ENCODE measurements at places on chromosomes 1 and 21. TPM values are rescaled to one million over a fixed set of nuclear protein-coding genes. Genes with fewer than 3 reads are reported as not detected.
A peak's percentile ranks its signal among the peaks of the same experiment; 100 is the strongest.

Gene TMEM82
- not detected for total RNA-seq

Gene MRAP
- 0.59 TPM for total RNA-seq

Gene SGIP1
- total RNA-seq, result 17.4 TPM

Gene SPAG17
- 3.3 TPM for total RNA-seq

Gene ITGB2
- 15.2 TPM for total RNA-seq

Gene RBBP5
- 19.5 TPM for total RNA-seq

Gene AJAP1
- 0.29 TPM for total RNA-seq

Gene MFAP2
- total RNA-seq, result 72.2 TPM

Gene UQCRHL
- total RNA-seq, result 1.1 TPM

Gene AADACL4
- total RNA-seq, result not detected

Gene SLC30A1
- total RNA-seq, result 49.9 TPM

DNA sequence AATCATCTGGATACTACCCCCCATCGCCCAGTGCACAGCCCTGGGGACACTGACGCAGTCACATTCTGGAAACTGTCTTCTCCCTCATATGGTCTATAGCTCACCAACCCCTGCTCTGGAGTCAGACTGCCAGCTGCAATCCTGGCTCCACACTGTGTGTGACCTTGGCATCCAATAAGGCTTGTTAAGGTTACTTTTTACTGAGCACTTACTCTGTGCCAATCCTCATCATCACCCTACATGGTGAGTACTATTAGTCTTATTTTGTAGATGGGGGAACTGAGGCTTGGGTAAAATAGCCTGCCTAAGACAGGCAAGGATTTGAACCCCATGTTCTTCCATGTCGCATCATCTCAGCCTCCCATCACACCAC is 34.9 kb downstream of the AHDC1 start:
- DNase-seq, result peak; percentile 91
- peaks cover 31% of the 10 kb centered on the region for H3K4me1 ChIP-seq
- H3K27me3 ChIP-seq, result no peaks in the 10 kb centered on the region
- H3K27ac ChIP-seq, result no peak overlapping the region

DNA sequence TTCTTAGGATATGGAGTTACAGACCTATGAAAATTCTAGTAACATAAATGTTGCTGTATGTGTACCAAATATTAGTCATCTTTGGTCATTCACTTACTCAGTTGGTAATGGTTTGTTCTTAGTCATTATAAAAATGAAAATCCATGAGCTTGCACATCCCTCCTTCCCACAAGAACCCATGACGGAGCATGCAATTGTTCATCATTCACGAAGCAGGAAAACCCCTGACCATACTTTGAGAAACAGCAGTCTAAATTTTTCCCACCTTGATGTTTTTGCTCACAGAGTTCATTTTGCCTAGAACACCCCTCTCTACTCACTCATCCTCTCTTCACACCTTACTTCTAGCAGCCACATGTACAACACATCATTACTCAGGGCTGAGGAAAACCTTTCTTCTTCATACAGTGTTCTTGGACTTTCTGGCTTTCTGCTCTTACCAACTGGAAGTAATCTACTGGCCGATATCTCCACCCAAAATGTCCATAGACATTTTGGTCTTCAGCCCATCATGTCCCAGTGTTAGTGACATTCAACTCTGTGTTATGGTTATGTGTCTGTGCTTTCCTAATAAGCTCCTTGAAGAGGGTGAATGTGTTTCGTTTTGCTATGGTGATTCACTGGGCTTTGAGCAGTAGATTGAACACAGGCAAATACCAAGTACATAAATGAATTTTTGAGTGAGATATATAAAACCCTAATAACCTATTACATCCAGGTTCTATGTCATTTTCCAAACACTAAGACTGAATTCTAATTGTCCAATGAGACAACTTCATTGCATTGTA is 189.9 kb downstream of the ZC3H11B start:
- peak overlapping the region; percentile 41 for H3K4me3 ChIP-seq
- H3K36me3 ChIP-seq, result no peaks in the 10 kb centered on the region
- peaks cover 5% of the 10 kb centered on the region for H3K4me1 ChIP-seq
- DNase-seq, result peak; percentile 74

- no peaks in the 10 kb centered on the region for H3K4me1 ChIP-seq
- no peaks in the 10 kb centered on the region for H3K36me3 ChIP-seq
- no peak for DNase-seq
- H3K27me3 ChIP-seq, result no peaks in the 10 kb centered on the region
These were observed 40.1 kb downstream of the SERTAD4 start for GRCh38 chr1:210272666-210273065.

GRCh38 chr1:202807451-202807925 is 733 bp downstream of the KDM5B start:
- peak overlapping the region; percentile 71 for H3K27ac ChIP-seq
- DNase-seq, result peak; percentile 95
- peaks cover 38% of the 10 kb centered on the region for H3K4me1 ChIP-seq
- no peaks in the 10 kb centered on the region for H3K36me3 ChIP-seq

DNA sequence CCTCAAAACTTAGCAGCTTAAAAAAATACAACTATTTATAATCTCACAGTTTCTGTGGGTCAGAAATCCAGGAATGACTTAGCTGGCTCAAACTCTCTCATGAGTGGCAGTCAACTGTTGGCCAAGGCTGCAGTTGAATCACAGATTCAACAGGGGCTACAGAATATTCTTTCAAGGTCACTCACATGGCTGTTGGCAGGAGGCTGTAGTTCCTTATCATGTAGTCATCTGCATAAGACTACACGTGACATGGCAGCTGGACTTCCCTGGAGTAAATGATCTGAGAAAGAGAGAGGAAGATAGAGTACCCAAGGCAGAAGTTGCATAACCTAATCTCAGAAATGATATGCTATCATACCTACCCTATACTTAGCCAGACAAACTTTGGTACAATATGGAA is 75.2 kb upstream of the TSPAN2 start:
- no peak for DNase-seq
- peaks cover 33% of the 10 kb centered on the region for H3K4me1 ChIP-seq
- no peaks in the 10 kb centered on the region for H3K36me3 ChIP-seq

- H3K4me3 ChIP-seq, result no peak overlapping the region
- no peaks in the 10 kb centered on the region for H3K36me3 ChIP-seq
- H3K4me1 ChIP-seq, result no peaks in the 10 kb centered on the region
- H3K27ac ChIP-seq, result no peak overlapping the region
- H3K27me3 ChIP-seq, result no peaks in the 10 kb centered on the region
- DNase-seq, result no peak
These were observed 702.9 kb downstream of the BRINP3 start for GRCh38 chr1:189774721-189775287.

GRCh38 chr1:89965193-89965768 is 29.6 kb upstream of the ZNF326 start:
- DNase-seq, result no peak
- no peak overlapping the region for H3K27ac ChIP-seq
- H3K27me3 ChIP-seq, result no peaks in the 10 kb centered on the region
- H3K4me1 ChIP-seq, result peaks cover 9% of the 10 kb centered on the region
- no peaks in the 10 kb centered on the region for H3K36me3 ChIP-seq
- H3K4me3 ChIP-seq, result no peak overlapping the region

DNA sequence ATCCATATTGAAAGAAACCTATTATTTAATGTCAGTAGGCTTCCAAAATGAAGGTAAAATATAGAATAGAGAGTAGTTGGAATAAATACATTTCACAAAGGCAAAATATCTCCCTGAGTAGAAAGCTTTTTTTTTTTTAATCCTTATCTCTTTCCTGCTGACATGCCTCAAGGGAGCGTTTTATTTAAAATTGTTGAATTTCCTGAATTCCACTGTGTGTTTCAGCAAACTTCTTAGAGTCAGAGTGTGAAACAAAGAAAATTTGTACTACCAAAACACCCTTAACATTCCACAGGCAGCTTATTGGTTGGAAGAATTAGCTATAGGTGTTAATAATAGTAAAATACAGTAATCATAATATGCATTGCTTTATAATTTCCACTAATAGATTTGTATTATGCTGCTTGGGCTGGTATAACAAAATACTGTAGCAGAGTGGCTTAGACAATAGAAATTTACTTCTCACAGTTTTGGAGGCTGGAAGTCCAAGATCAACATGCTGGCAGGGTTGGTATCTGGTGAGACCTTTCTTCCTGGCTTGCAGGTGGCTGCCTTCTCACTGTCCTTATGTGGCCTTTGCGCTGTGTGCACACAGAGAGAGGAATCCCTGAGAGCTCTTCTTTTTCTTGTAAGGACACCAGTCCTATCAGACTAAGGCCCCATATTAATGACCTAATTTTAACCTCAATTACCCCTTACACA is 468.4 kb upstream of the C1orf87 start:
- H3K27me3 ChIP-seq, result no peaks in the 10 kb centered on the region
- no peaks in the 10 kb centered on the region for H3K4me1 ChIP-seq
- H3K4me3 ChIP-seq, result no peak overlapping the region

DNA sequence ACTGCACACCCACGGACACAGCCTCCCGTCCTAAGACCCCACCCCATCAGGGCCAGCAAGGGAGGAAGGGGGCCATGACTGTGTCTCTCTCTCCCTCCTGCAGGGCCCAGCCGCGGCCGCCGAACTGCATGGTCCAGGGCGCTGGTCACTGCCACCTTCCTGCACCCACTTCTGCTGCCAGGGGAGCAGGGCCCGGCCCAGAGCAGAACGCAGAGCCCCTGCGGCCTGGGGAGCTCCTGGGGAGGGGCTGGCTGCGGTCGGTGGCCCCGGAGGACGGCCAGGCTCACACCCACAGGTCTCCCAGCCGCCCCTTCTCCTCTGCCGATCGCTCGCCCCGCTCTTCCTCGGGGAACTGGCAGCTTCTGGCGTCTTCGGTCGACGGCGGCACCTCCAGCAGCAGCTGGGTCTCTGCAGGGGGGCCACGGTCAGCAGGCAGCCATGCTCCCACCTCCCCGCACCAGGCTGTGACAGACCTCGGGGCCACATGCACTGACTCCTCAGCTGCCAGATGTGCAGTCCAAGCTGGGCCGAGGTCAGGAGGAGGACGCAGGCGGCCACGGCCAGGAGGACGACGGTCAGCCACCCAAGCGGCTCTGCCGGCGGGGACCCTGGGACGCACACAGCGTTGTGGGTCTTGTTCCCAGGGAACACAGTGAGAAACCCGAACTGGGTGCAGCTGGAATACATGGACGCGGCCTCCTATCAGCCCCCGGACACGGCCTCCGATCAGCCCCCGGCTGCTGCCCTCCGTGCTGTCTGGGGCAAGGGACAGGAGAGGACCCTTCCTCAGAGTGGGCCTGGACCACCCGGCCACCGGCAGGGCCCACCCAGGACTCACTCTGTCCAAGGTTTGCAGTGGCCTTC is 2.6 kb downstream of the TNFRSF18 start:
- DNase-seq, result peak; percentile 91
- no peak overlapping the region for H3K4me3 ChIP-seq
- H3K4me1 ChIP-seq, result peaks cover 8% of the 10 kb centered on the region
- no peak overlapping the region for H3K27ac ChIP-seq
- H3K27me3 ChIP-seq, result peaks cover 11% of the 10 kb centered on the region

- no peak overlapping the region for H3K27ac ChIP-seq
- no peak for DNase-seq
- H3K4me3 ChIP-seq, result no peak overlapping the region
- peaks cover 24% of the 10 kb centered on the region for H3K4me1 ChIP-seq
- H3K36me3 ChIP-seq, result peaks cover 7% of the 10 kb centered on the region
- H3K27me3 ChIP-seq, result peaks cover 13% of the 10 kb centered on the region
These were observed 1.8 kb upstream of the SLC50A1 start for GRCh38 chr1:155133799-155134281.

DNA sequence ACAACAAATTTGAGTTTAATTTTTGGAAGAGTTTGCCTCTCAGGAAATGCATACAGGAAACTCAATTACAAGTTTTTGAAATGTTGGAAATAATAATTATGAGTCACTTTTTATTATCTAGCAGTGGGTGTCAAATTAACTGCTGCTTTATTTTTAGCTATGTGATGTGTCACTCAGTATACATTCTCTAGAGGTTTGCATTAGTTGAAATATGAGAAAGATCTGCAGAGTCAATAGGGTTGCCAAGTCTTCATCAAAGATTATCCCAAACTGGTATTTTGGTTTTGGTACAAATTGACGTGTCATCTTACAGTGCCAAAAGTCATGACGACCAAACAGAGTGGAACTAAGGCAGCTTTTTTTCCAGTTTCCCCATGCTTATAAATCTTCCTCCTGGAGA is 54.3 kb upstream of the DIPK1A start:
- H3K27ac ChIP-seq, result peak overlapping the region; percentile 26
- H3K4me3 ChIP-seq, result peak overlapping the region; percentile 12
- DNase-seq, result no peak
- H3K27me3 ChIP-seq, result peaks cover 24% of the 10 kb centered on the region

DNA sequence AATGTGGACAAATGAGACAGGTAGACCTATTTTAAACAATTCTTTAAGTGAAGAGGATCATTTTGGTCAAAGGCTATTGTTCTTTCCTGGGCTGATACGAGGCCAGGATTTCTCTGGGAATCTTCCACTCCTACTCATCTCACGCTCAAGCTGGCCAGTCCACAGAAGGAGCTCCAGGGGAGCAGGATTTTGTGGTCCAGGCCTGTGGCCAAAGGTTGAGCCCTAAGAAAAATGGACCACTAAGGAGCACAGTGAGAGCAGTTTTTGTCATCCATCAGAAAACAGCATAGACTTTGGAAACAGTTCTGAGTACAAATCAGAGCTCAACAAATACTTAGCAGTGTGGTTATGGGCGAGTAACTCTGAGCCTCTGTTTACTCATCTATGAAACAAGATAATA is 260.2 kb upstream of the RUNX1 start:
- H3K27ac ChIP-seq, result no peak overlapping the region
- no peaks in the 10 kb centered on the region for H3K4me1 ChIP-seq
- H3K36me3 ChIP-seq, result no peaks in the 10 kb centered on the region
- DNase-seq, result no peak
- no peak overlapping the region for H3K4me3 ChIP-seq

DNA sequence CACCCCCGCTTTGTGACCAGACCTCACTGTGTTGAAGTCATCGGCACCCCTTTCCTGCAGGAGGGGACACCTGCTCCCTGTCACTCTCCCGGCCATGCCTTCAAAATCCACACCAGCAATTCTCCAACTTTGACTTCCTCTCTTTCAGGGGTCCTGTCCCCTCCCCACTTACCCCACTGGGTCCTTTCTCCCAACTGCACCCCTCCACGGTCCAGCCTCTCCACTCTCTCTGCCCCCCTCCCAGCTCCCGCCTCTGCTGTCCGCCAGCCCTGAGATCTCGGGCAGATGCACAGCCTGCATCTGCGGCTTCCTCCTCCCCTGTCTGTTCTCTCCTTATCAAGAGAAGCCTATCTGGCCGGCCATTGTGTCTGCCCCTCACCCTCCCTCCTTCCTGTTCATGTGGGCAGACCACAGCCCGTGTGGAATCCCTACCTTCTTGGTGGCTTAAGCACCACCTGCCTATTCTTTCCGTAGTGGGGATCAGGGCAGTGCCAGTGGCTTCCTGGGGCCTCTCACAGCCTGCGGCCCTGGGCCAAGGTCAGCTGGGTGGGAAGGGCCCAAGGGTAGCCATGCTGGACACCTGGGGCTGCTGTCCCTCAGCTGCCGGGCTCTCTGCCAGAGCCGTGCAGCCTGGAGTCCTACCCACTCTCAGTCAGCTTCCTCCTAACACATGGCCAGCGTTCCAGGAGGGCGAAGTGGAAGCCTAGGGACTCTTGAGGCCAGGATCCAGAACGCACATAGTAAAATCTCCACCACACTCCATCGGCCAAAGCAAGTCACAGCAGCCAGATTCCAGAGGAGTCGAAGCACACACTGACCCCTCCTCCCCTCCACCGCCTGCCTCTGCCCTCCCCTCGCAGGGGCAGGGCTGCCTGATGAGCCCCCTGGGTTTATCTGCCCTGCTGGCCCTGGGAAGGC is 5.1 kb upstream of the HES4 start:
- H3K36me3 ChIP-seq, result no peaks in the 10 kb centered on the region
- no peak overlapping the region for H3K4me3 ChIP-seq
- H3K27ac ChIP-seq, result no peak overlapping the region
- peaks cover 4% of the 10 kb centered on the region for H3K4me1 ChIP-seq
- H3K27me3 ChIP-seq, result peaks cover 22% of the 10 kb centered on the region

Data from osteoblast (primary cell).